ENCODE measurements at places on chromosomes 1 and 21. TPM values are rescaled to one million over a fixed set of nuclear protein-coding genes. Genes with fewer than 3 reads are reported as not detected.

Gene GBP3
- 31.8 TPM for total RNA-seq

Gene UQCRH
- 268 TPM for total RNA-seq

Gene S100A7
- not detected for total RNA-seq

Gene ZNF683
- total RNA-seq, result 0.31 TPM

Gene SNIP1
- 21.5 TPM for total RNA-seq

Gene GREM2
- 0.99 TPM for total RNA-seq

Gene TCEA3
- total RNA-seq, result 59.4 TPM

Gene RNF186
- not detected for total RNA-seq

Gene AVPR1B
- total RNA-seq, result not detected

Gene TPRG1L
- 14.3 TPM for total RNA-seq

Gene SOX13
- total RNA-seq, result 0.50 TPM

Gene ANGPTL3
- not detected for total RNA-seq

Gene TTC3
- 68.8 TPM for total RNA-seq

Gene CCDC18
- 23.3 TPM for total RNA-seq

Data from activated naive CD4-positive, alpha-beta T cell treated with anti-CD3 and anti-CD28 coated beads, Interleukin-2, amount 10 ng/mL, durations not matched to agents 5 hours and 36 hours (primary cell).